Cortex of kidney (tissue), 1 donor: ENCODE measurements at places on chromosomes 3 and 15.

DNA sequence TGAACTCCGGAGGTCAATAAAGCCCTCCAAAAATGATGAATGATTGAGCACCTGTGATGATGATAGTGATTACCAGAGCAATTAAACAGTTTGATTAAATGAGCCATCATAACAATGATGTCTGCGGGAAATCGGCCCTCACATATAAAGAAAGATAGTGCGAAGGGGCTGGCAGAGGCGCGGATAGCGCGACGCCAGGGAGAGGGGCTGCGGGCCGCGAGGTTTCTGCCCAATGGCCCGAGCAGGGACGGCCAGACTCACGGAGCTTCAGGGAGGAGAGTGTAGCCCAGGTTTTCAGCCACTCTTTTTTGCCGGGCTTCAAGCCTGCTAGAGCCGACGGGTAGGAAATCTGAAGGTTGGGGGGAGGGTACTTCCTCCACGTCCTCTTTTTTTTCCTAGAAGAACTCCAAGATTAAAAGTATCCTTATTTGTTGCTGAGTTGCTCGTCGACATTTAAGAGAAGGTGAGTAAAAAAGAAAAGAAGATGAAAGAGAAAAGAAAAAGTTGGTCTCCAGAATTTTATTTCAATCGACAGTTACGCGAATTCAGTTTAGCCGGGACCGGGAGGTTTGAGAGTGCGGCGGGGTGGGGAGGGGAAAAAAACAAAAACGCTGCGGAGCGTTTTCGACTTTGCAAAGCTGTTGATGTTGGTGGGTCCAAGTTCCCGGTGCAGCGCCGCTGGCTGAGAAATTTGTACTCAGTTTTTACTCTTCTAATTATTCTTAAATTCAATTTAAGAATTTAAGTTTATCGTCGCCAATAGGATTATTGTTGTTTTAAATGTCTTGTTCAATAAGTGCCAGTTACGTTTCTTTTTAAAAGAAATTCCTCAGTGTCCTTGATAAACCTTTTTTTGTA, 2.2 kb upstream of the MEIS2 start:
- no peak for DNase-seq

- no peak for DNase-seq
These were observed 91.2 kb upstream of the PHLDB2 start for GRCh38 chr3:111767756-111768445.

GRCh38 chr3:8524656-8525399, 23.2 kb downstream of the LMCD1 start:
- DNase-seq = no peak

- DNase-seq = no peak
These were observed 110.5 kb upstream of the GAP43 start for GRCh38 chr3:115512565-115513415.

DNA sequence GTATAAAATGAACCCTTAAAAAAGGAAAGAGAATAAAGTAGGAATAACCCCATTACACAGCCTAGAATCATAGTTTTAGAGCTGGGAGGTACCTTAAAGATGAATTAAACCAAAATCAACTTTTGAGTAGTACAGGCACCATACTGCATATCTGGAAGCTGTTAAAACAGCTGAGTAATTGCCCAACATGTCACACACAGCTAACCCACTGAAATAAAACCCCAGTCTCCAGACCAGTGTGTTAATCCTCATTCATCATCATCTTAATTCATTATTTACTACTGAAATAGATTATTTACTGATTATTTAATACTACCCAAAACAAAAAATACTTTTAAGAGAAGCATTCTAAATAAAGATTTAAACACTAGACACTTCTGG, 52.8 kb downstream of the GPR160 start:
- DNase-seq = no peak

DNA sequence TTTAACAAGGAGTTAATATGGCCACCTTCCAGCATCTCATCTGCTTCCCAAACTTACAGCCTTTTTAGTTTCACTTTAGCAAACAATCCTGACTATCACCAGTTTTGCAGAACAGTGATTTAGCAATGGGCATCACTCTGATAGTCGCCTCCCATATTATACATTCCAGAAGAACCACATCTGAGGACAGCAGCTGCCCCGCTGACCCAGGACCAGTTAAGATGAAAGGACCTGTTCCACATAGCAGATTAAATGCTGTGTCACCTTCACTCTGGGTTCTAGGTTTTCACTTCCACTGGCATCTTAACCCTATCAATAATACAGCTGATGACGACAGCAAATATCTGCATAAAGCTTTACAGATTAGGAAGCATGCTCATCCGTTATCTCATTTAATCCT, 99.8 kb downstream of the TRIM69 start:
- no peak for DNase-seq

DNA sequence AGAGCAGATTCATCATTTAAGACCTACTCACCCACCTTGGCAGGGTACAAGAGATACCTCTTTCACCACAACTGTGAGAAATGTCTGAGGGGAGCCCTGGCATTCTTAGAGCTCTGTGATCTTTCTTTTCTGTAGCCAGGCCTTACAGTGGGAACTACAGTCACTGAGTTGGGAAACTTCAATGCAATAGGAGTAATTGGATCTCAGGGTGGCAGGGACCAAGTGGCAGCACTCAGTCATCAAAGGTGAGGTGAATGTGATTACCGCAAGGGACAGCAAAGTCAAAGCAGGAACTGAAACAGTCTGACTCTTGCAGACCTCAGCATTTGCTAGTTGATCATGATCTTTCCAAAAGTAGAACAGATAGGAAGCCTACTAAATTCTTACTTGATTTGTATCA, 7.2 kb upstream of the MCF2L2 start:
- no peak for DNase-seq
